ENCODE measurements at places on chromosomes 5 and 9.

GRCh38 chr5:153626836-153627235 lies 136.4 kb downstream of the GRIA1 start:
- DNase-seq, result no peak

- no peak for DNase-seq
These were observed 147.6 kb downstream of the SEMA5A start for GRCh38 chr5:9398227-9398626.

DNA sequence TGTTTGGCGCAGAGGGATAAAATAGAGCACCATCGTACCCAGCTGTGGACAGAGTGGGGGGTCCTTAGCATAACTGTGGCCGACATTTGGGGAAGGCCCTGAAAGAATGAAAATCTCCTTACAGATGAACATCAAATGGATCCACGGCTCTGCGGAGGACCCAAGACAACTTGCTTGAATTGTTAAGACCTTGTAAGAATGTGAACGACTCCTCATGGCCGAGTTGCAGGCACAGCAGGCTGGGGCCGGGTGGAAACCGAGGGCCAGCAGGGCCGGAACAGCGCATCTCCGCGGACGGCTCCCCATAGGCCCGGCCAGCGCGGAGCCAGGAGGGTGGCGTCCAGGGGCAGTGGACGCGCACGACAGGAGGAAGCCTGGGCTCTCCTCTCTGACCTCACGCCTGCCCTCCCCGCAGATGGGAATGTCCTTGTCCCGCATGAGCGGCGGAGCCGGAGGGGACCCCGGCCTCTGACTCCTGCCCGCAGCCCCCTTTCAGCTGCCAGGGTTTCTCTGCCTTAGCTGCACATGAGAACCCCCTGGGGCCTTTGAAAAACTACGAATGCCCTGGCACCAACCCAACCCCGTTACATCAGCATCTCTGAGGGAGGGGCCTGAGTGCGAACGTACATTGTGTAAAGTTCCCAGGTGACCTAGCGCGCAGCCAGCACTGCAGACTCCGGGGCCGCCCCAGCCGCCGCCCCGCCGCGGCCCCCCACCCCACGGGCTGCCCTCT lies 36.2 kb upstream of the PTCH1 start:
- DNase-seq, result peak; percentile 67

DNA sequence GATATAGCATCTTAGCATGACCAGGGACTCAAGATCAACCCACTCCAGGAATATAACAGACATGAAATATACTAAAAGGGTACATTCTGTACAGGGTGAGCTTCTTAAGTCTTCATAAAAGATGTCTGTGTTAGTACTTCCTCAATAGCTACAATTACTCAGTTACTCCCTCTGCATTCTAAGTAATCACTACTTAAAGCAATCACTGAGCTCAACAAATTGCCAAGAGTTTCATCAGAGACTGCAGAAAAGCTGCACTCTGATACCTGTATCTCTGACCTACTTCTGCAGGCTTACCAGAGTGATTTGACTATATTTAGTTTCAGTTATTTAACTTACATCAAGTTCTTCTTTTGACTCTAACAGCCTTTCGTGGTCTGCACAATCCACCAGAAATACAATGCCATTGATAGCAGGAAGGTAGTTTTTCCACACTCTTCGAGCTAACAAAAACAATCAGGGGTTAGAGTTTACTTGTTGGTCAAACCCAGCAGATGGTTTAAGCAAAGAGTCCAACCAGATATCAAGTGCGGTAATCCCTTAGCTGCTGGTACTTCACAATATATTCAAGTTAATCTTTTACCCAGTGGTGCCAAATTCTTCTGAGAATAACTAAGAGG lies 23.3 kb downstream of the SAR1B start:
- DNase-seq, result no peak

DNA sequence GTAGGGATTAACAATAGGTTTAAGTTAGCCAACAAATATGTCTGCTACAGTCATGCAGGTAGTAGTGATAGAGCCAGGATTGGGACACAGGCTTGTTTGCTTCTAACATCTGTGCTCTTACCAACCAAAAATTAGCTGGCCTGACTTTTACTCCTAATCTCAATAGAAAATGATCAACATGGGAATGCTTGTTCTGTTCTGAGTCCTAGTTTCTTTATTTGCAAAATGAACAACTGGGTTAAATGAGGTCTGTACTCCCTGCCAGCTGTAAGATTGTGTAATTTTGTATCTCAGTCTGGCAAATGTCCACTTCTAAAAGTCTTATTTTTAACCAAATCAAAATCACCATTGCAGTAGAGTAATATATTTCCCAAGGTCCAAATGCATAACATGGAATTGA lies 216.8 kb downstream of the NMUR2 start:
- DNase-seq, result no peak

DNA sequence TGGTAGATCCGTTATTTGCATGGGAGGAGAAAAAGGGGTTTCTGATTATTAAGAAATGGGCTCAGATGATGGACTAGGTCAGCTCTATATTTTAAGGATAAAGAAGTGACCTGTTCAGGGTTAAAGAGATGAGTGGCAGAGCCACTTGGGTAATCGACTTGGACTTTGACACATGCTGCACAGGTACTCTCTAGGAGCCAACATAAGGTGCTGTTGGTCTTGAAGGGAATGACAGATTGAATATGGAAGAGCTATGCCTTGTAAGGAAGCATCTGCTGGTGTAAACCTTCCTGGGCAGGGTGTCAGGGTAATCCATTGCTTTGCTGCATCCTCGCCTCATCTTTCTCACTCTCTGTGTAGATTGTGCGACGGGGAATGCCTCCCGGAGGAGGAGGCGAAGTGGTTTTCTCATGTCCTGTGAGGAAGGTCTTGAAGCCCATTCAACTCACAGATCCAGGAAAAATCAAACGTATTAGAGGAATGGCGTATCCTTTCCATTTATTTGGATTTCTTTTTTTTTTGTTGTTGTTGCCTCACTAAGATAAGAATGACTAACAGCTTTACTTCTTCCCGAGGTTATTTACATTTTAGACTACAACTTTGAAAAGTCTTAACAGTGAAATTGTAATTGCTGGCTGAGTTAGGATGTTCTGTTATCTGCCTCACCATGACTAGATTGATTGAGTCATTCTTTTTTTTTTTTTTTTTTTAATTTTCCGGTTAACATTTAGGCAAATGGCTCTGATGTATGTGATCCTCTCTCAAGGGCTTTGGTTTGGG lies 41.2 kb downstream of the RCL1 start:
- DNase-seq, result no peak

- DNase-seq, result no peak
These were observed 19.4 kb upstream of the FCN1 start for GRCh38 chr9:134937164-134937555.

- peak; percentile 8 for DNase-seq
These were observed 71.7 kb upstream of the TBCA start for GRCh38 chr5:77847814-77848290.

All from right kidney (tissue), 9 donors.